ENCODE measurements at places on chromosomes 13 and 19.

GRCh38 chr13:103140001-103140671, 73.9 kb upstream of the SLC10A2 start:
- DNase-seq: peak; percentile 57

DNA sequence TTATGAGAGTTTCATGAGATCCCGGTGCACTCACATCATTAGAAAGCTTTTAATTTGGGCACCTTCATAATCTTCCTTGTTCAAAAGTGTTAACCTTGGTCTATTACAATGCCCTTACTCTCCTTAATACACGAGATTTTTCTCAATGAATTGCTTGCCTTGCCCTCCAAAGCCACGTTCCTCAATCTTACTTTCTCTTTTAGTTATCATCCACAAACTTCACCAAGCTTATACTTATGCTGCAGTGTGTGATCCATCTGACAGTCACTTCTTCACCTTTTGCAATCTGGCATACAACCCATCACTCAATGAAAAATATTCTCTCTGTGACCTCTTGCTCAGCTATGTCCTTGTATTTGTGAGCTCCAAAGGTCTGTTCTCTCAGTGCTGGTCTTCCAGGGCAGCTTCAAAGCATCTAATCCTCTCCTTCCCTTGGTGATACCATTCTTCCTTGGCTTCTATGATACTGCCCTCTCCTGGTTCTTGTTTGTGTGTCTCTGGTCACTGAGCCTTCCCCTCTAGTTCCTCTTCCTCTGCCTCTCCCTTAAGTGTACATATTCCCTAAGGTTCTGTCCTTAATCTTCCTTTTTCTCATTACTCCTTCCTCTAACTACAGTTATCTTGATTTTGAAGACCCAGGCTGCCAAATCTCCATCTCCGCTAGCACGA, 202.2 kb upstream of the STARD13 start:
- peak; percentile 72 for DNase-seq

DNA sequence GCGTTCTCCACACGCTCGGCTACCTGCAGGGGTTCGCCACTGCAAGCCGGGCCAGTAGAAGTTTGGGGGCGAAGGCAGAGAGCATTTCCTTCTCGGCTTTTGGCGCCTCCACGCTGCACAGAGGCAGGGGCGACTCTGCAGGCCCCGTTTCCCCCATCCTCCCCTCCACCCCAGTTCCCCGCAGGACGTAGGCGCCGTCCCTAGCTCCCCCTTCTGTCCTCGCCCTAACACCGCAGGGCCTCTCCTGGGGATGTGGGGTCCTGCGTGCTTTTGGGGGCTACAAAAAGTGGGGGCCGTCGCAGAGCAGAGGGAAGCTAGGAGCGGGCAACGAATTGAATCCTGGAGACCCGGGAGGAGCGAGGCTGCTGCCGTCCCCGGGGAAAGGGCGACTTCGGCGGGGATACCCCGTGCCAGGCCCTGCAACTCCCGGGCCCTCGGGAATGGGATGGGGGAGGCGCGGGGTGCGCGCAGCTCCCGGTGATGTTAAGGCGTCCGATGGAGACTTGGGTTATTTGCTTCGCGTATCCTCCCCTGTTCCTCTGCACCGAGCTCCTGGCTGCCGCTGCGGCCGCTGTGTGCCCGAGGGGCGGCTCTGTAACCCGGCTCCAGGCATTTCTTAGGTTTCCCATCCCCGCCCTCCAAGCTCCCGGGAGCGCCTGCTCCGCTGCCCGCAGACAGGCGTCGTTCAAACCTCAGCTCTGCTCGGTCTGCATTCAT, 255.9 kb upstream of the SOX21 start:
- DNase-seq: no peak

DNA sequence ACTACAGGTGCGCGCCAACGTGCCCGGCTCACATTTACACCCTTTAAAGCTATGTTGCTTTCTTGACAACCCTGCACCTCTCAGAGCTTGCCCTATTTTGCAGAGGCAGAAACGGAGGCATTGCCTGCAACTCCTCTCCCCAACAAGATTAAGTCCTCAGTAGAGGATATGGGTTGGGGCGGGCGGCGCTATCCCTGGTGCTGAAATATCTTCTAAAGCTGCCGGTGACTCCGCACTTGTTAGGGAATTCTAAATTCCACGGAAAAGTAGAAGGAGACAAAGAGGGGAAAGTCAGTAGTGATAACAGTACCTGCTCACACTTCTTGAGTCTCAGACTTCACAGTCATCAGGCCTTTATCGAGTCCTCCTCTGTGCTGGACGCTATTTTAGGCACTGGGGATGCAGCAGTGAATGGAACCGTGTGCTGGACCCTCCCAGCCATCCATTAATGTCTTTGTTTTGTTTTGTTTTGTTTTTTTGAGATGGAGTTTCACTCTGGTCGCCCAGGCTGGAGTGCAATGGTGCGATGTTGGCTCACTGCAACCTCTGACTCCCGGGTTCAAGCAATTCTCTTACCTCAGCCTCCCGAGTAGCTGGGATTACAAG, 18.0 kb downstream of the SLC5A5 start:
- peak; percentile 61 for DNase-seq

DNA sequence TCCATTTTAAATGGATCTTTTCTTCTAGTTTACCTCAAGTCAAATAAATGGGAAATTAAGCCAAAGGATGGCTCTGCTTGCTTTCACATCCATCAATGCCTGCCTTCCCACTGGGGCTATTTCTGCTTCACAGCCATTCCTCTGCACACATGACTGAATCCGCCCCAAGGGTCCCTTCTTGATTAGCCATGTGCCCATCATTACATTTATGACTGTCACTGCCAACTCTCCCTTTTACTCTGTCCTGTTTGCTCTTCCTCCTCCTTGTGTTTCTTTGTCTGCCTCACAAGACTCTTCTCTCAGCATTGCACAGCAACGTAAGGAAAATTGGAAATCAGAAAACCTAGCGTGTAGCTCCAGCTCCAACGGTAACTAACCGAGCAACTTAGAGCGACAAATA, 410.2 kb downstream of the TBC1D4 start:
- DNase-seq: no peak

- DNase-seq: no peak
Observed at GRCh38 chr13:111140562-111141105, 25.5 kb downstream of the ARHGEF7 start.

DNA sequence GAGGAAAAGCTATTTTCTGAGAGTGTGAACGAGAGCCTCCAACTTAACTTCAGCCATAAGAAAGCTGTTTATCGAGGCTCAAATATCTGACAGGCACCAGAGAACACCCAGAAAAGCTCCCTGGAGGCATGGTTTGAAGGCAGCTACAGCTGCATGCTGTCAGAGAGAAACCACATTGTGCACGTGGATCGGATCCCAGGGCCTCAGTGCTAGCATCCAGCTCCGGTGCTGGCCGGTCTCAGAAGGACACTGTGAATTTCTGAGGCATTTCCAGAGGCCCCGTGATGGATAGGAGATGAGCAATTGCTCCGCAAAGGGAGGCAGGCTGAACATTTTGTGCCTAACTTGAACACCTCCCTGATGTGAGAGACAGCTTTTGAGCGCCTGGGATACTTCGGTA, 315.7 kb downstream of the FGF9 start:
- DNase-seq: no peak

GRCh38 chr19:18985257-18985656, 44.2 kb upstream of the HOMER3 start:
- DNase-seq: no peak

- DNase-seq: no peak
Observed at GRCh38 chr13:81089371-81090157, 748.6 kb upstream of the SPRY2 start.

Measured in choroid plexus epithelial cell (primary cell).